ENCODE measurements at places on chromosomes 6 and 20. TPM values are rescaled to one million over a fixed set of nuclear protein-coding genes. Genes with fewer than 3 reads are reported as not detected.

GRCh38 chr20:20207291-20207690 lies 155.0 kb downstream of the CFAP61 start:
- H3K27me3 ChIP-seq, result peaks cover 3% of the 10 kb centered on the region
- no peak for DNase-seq
- H3K27ac ChIP-seq, result no peak overlapping the region
- peaks cover 16% of the 10 kb centered on the region for H3K4me1 ChIP-seq
- H3K36me3 ChIP-seq, result no peaks in the 10 kb centered on the region

DNA sequence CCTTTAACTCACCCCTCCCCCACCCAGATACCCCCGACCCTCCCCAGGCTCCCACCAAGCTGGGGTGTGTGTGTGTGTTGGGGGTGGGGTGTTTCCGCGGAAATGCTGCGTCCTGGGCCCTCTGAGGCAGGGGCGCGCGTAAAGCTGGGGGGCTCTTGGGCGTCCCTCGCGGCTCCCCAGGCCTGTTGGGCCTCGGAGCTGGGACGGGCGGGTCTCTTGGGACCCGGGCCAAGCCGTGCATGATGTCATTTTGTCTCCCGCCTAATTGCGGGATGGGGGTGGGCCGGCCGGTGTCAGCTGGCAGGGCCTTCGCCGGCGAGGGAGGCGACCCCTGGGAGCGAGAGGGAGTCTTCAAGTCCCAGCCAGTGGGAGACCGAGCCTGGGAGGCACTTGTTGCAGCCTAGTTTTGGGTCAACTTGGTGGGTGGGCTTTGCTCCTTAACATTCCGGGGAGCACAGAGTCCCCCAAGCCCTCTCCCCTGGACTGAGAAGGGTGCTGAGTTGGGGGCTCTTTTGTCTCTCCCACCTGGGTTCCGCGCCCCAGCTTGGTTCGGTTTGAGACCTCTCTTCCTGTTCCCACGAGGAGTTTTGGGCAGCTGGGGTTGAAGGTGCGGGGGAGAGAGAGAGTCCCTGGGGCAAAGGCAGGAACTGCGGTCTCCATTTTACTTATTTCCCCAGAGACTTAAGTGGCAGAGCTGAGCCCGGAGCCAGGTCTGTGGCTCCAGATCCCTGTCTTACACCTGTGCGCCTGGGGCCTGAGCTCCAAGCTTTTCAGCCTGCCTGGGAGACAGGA lies 623 bp downstream of the MYBL2 start:
- no peak for DNase-seq
- H3K27me3 ChIP-seq, result no peaks in the 10 kb centered on the region
- H3K27ac ChIP-seq, result no peak overlapping the region
- H3K4me1 ChIP-seq, result peaks cover 11% of the 10 kb centered on the region
- H3K36me3 ChIP-seq, result no peaks in the 10 kb centered on the region

DNA sequence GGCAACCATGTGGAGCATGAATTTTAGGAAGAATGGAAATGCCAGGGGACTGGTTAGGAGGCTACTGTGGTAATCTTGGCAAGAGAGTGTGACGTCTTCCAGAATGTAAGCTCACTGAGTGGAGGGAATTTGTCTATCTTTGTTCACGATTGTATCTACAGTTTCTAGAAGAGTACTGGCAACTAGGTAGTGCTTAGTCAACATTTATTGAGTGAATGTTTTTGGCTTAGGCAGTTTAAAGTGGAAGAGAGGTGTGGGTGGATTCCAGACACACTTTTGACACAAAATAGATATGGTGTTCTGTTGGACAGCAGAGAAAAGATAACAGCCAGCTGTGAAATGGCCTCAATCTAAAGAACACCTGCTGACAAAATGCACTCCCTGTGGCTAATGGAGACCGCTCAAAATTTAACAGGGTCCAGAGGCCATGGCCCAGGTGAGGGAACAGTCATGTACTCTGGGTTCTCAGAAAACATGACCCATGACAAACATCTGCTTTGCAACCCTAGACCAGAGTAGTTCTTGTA lies 139.3 kb downstream of the GPX5 start:
- H3K4me1 ChIP-seq, result no peaks in the 10 kb centered on the region
- no peak overlapping the region for H3K4me3 ChIP-seq
- H3K36me3 ChIP-seq, result no peaks in the 10 kb centered on the region
- H3K27me3 ChIP-seq, result peaks cover 13% of the 10 kb centered on the region
- no peak for DNase-seq

GRCh38 chr20:25361287-25361683 lies 29.4 kb downstream of the ABHD12 start:
- peak overlapping the region; percentile 66 for H3K27ac ChIP-seq
- peaks cover 19% of the 10 kb centered on the region for H3K4me1 ChIP-seq
- no peak for DNase-seq
- no peaks in the 10 kb centered on the region for H3K36me3 ChIP-seq
- H3K4me3 ChIP-seq, result no peak overlapping the region

GRCh38 chr6:148599967-148600426 lies 146.8 kb upstream of the UST start:
- H3K27me3 ChIP-seq, result no peaks in the 10 kb centered on the region
- H3K4me3 ChIP-seq, result no peak overlapping the region
- H3K4me1 ChIP-seq, result no peaks in the 10 kb centered on the region
- H3K27ac ChIP-seq, result no peak overlapping the region
- DNase-seq, result no peak

- no peak overlapping the region for H3K27ac ChIP-seq
- H3K36me3 ChIP-seq, result no peaks in the 10 kb centered on the region
- H3K27me3 ChIP-seq, result no peaks in the 10 kb centered on the region
- H3K4me3 ChIP-seq, result peak overlapping the region; percentile 61
- no peak for DNase-seq
- peaks cover 16% of the 10 kb centered on the region for H3K4me1 ChIP-seq
Measured at GRCh38 chr6:148700047-148700715, 46.6 kb upstream of the UST start.

- no peak overlapping the region for H3K4me3 ChIP-seq
- no peaks in the 10 kb centered on the region for H3K27me3 ChIP-seq
- DNase-seq, result no peak
- no peaks in the 10 kb centered on the region for H3K36me3 ChIP-seq
- H3K27ac ChIP-seq, result no peak overlapping the region
Measured at GRCh38 chr6:85047818-85048217, 283.4 kb upstream of the TBX18 start.

GRCh38 chr20:3459881-3460307 lies 10.9 kb upstream of the ATRN start:
- DNase-seq, result no peak
- H3K27ac ChIP-seq, result no peak overlapping the region
- H3K27me3 ChIP-seq, result peaks cover 17% of the 10 kb centered on the region
- peaks cover 9% of the 10 kb centered on the region for H3K4me1 ChIP-seq
- no peaks in the 10 kb centered on the region for H3K36me3 ChIP-seq

DNA sequence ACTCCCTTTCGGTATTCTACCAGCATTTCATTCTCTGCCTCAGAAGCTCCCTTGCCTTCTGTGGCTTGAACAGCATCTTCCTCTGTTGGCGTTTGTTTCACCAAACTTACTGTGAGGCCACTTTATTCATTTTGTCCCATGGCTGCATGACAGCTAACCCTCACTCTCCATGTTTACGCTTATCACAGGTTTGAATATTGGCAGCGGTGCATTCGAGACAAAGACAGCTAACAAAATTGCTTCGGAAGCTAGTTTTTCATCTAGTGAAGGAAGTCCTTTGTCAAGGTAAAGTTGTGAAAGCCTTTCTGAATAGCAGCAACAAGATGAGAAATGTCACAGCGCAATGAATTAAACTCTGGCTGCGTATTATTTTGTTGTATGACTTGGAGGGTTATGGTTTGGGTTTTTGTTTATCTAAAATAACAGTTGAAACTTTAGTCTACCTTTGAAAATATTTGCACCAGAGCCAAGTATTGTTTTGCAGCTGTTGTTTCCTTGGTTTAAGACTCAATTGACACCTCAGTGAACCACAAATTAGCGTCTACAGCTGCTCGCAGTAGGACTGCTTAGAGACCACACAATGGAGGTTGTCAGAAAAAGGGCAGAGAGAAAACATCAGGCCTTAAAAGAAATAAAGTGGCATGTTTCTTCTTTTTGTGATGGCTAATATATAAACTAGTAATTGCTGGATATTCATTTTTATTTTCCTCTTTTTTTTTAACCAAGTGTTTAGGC lies 70.4 kb upstream of the XRN2 start:
- H3K27me3 ChIP-seq, result no peaks in the 10 kb centered on the region
- peaks cover 10% of the 10 kb centered on the region for H3K36me3 ChIP-seq
- no peak overlapping the region for H3K27ac ChIP-seq
- DNase-seq, result no peak

GRCh38 chr20:62291251-62292066 lies 11.3 kb upstream of the ADRM1 start:
- H3K27me3 ChIP-seq, result no peaks in the 10 kb centered on the region
- no peaks in the 10 kb centered on the region for H3K4me1 ChIP-seq
- H3K4me3 ChIP-seq, result no peak overlapping the region
- DNase-seq, result no peak
- H3K36me3 ChIP-seq, result peaks cover 39% of the 10 kb centered on the region

DNA sequence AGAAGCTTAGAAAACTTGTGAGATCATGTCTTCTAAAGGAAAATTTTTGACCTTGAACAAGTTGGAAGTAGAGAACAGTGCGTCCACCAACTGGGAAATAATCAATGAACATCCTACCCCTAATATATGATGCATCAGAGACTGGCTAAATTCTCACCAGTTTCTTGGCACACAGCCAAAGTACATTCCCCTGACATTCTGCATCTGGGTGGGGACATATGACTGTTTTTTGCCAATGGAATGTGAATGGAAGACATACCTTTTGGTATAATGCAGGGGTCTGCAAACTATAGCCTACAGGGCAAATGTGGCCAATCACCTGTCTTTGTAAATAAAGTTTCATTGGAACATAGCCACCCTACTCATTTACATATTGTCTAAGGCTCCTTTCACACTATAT lies 84.7 kb downstream of the HAO1 start:
- no peaks in the 10 kb centered on the region for H3K4me1 ChIP-seq
- H3K4me3 ChIP-seq, result no peak overlapping the region
- peaks cover 4% of the 10 kb centered on the region for H3K27me3 ChIP-seq
- H3K27ac ChIP-seq, result no peak overlapping the region
- no peaks in the 10 kb centered on the region for H3K36me3 ChIP-seq

DNA sequence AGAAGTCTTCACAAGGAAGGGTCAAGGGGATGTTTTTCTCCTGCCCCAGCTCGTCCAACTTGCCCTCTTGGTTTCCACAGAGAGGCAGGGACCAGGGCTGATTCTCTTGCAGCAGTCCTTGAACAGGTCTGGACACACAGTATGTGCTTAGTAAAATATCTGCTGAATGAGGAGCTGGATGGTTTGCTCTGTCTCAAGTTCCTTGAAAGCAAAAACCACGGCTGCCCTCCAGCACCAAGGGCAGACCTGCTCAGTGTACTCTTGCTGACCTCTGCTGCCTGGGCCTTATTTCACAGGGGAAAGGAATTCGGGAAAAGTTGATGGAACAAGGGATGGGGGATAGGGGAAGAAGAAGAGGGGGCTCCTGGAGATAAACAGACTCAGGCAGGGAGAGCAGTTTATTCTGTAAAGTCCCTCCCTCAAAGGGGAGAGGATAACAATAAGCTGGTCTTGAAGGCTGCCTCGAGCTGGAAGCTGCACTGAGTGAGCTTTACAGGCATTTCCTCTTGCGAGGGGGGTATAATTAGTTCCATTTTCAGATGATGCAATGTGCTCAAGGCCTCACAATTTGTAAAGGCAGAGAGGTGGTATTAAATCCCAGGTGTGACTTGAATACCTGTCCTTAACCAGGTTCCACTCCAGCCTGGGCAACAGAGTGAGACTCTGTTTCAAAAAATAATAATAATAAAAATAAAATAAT lies 10.3 kb downstream of the KCNK5 start:
- H3K27ac ChIP-seq, result no peak overlapping the region
- peaks cover under 1% of the 10 kb centered on the region for H3K27me3 ChIP-seq
- no peaks in the 10 kb centered on the region for H3K4me1 ChIP-seq

TBXT gene
- not detected for total RNA-seq

PRSS35 gene
- total RNA-seq, result 24.5 TPM

- no peak overlapping the region for H3K4me3 ChIP-seq
- peaks cover 29% of the 10 kb centered on the region for H3K4me1 ChIP-seq
- H3K27me3 ChIP-seq, result no peaks in the 10 kb centered on the region
- H3K36me3 ChIP-seq, result peaks cover 22% of the 10 kb centered on the region
- DNase-seq, result no peak
Measured at GRCh38 chr6:126035764-126036163, 49.4 kb downstream of the TRMT11 start.

COL9A3 gene
- total RNA-seq, result 1.7 TPM

DNA sequence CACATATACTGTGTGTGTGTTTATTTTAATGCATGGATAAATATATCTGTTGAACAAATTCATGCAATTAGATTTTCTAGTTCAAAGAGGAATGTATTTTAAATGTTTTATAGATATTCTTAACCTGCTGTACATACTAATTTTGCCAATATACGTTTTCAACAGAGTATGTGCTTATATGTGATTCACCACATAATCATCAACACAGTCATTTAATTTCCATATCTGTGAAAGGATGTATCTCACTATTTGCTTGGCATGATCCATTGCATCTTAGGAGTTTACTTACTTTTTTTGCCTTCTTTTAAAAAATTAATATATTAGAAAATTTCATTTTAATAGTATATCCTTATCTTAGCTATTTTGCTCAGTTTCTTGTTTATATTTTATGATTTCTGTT lies 902.3 kb upstream of the CITED2 start:
- no peaks in the 10 kb centered on the region for H3K36me3 ChIP-seq
- H3K27ac ChIP-seq, result no peak overlapping the region
- no peak overlapping the region for H3K4me3 ChIP-seq
- H3K4me1 ChIP-seq, result peaks cover 7% of the 10 kb centered on the region
- no peak for DNase-seq

DNA sequence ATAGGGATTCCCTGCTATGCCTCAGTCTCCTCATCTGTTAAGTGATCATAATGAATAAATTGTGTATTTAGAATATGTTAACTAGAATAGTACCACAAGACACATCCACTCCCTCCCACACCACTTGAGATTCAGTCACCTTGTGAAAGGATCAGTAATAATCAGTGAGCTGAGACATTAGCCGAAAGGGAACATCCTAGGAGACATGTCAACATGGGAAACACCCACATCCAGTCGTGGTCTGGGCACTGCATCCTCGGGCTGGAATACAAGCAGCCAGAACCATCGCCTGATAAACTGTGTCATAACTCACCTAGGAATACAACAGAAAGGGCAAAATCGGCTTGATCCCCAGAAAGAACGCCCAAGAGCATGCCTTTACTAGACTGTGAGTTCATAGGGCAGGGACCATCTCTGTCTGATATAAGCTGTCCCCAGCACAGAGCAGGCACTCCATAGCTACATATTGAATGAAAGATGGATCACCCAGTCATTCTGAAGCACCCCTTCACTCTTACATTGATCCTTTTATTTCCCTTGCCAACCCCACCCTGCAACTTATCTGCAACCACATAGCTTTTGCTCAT lies 23.9 kb downstream of the RIPOR2 start:
- no peak for DNase-seq
- H3K27me3 ChIP-seq, result no peaks in the 10 kb centered on the region
- H3K27ac ChIP-seq, result peak overlapping the region; percentile 73

DNA sequence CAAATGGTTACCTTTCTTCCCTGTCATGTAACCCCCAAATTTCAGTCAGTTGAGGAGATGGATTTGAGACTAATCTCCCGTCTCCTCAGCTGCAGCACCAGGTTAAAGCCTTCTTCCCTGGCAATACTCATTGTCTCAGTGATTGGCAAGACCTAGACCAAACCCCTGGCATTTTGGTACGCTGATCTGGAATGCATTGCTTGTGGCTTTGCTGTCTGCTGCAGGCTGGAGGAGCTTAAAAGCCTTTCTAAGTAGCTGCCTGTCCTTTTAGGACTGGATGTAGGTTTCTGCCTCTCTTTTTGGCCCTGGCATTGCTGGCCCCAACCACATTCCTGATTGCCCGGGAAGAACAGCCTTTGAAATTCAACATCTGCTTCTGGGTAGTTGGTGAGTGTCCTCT lies 729.6 kb upstream of the GJE1 start:
- H3K4me1 ChIP-seq, result peaks cover 14% of the 10 kb centered on the region
- H3K4me3 ChIP-seq, result no peak overlapping the region
- no peak overlapping the region for H3K27ac ChIP-seq
- peaks cover 4% of the 10 kb centered on the region for H3K36me3 ChIP-seq

Data from osteocyte (in vitro differentiated cells).